ENCODE measurements at places on chromosomes 1 and 21. TPM values are rescaled to one million over a fixed set of nuclear protein-coding genes. Genes with fewer than 3 reads are reported as not detected.

Gene ATP6V1G3
- not detected for polyA plus RNA-seq

Gene RAB25
- not detected for polyA plus RNA-seq

Gene WNT3A
- not detected for polyA plus RNA-seq

Gene OR10J1
- polyA plus RNA-seq: not detected

Gene DMBX1
- polyA plus RNA-seq: not detected

Gene GSTM4
- polyA plus RNA-seq: 11.6 TPM

Gene HSPA6
- 0.10 TPM for polyA plus RNA-seq

Gene ZNF670
- 1.3 TPM for polyA plus RNA-seq

Gene RGS13
- not detected for polyA plus RNA-seq

Gene SLC30A1
- polyA plus RNA-seq: 5.5 TPM

Gene LMX1A
- polyA plus RNA-seq: not detected

Gene ELAPOR1
- 1.1 TPM for polyA plus RNA-seq

- no peak for DNase-seq
Measured at GRCh38 chr1:1038694-1039093, 18.8 kb downstream of the AGRN start.

GRCh38 chr1:42144711-42145388, 8.4 kb upstream of the GUCA2B start:
- no peak for DNase-seq

- DNase-seq: no peak
Measured at GRCh38 chr1:57530206-57530910, 106.5 kb upstream of the DAB1 start.

DNA sequence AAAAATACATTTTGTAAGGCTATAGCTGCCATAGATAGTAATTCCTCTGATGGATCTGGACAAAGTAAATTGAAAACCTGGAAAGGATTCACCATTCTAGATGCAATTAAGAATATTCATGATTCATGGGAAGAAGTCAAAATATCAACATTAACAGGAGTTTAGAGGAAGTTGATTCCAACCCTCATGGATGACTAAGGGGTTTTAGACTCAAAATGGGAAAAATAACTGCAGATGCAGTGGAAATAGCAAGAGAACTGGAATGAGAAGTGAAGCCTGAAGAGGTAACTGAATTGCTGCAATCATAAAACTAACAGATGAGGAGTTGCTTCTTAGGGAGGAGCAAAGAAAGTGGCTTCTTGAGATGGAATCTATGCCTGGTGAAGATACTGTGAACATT, 230.8 kb downstream of the KCTD3 start:
- DNase-seq: no peak

- no peak for DNase-seq
Measured at GRCh38 chr1:153849487-153850185, 73.1 kb downstream of the GATAD2B start.

DNA sequence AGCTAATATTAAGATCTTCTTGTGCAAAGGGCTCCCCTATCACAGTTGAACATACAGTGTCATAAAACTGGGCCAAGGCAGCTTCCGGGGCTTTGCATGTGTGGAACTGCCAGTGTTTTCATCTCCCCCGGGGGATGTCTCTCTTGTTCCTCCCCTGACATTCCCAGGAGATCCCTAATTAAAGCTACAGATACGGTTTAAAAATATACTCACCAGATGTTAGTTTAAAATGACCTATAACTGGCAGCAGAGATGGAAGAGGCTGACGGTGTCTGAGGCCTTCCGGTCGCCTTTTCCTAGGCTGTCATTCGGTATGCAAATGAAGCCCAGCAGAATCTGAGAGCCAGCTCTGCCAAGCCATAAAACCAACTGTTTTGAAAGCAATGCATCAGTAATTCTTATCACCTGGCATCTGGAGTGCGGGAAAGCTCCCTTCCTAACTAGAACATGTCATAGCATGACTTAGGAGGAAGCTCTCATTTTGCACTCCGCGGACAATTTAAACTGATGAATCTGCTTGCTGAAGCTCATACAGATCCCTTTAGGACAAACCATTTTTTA, 436.5 kb upstream of the VAMP3 start:
- no peak for DNase-seq

DNA sequence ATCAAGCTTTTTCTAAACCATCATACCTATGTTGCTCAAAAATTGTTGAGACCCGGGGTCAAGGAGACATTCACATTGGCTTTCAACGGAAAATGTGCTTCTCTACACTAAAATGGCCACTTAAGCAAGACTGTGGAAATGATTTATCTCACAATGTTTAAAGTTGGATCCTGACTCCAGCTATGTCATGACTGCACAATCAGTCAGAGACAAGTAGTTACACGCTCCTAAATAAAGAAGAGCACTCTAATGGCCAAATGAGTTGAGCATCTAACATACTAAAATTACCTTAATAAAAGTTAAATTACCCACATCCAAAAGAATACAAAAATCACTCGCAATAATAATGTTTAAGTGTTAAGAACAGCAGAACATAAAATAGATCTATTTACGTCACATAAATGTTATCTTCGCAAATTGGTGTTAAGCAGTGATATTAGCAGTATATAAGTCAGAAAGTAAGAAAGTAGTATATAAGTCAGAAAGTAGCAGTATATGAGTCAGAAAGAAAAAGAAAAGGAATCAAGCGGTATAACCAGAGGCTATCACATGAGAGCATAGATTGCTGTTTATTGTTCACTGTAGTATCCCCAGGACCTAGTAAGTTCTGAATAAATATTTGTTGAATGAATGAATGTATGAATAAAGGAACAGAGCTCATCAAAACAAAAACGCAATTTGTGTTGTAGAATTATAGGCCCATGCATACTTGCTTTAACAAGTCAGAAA, 28.4 kb downstream of the ZNF281 start:
- no peak for DNase-seq

- no peak for DNase-seq
Measured at GRCh38 chr1:32716312-32717148, 14.0 kb upstream of the SYNC start.

- DNase-seq: peak; percentile 55
Measured at GRCh38 chr1:77434967-77435366, 153.1 kb downstream of the AK5 start.

- no peak for DNase-seq
Measured at GRCh38 chr1:114986286-114986685, 43.3 kb upstream of the TSHB start.

- DNase-seq: no peak
Measured at GRCh38 chr1:115467790-115468189, 129.7 kb upstream of the NGF start.

GRCh38 chr21:35748678-35749314, 311.5 kb downstream of the SETD4 start:
- DNase-seq: no peak

- peak; percentile 48 for DNase-seq
Measured at GRCh38 chr1:170010443-170010842, 64.1 kb downstream of the KIFAP3 start.

- no peak for DNase-seq
Measured at GRCh38 chr1:66305927-66306326, 228.0 kb upstream of the SGIP1 start.

GRCh38 chr1:208089761-208090370, 154.3 kb downstream of the PLXNA2 start:
- no peak for DNase-seq

GRCh38 chr1:86914601-86914997, at the start of gene HS2ST1:
TSS of gene HS2ST1 (plus strand) at chr1:86914635.
- no peak for DNase-seq

DNA sequence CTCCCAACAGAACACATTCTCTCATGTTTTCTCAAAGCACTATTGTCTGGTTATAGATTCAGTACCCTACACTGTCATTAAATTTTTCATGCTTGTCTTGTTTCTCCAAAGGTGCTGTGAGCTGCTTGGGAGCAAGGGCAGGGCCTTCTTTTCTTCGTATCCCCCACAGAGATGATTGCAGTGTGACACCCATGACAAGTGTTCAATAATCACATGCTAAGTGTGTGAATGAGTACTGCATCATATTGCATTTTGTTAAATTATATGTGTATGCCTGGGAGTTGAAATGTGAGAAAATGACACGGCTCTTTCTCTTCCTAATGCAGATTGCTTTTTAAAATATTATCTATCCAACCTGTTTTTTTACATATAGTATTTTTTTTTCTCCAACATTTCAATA, 57.3 kb upstream of the MAGI3 start:
- no peak for DNase-seq

DNA sequence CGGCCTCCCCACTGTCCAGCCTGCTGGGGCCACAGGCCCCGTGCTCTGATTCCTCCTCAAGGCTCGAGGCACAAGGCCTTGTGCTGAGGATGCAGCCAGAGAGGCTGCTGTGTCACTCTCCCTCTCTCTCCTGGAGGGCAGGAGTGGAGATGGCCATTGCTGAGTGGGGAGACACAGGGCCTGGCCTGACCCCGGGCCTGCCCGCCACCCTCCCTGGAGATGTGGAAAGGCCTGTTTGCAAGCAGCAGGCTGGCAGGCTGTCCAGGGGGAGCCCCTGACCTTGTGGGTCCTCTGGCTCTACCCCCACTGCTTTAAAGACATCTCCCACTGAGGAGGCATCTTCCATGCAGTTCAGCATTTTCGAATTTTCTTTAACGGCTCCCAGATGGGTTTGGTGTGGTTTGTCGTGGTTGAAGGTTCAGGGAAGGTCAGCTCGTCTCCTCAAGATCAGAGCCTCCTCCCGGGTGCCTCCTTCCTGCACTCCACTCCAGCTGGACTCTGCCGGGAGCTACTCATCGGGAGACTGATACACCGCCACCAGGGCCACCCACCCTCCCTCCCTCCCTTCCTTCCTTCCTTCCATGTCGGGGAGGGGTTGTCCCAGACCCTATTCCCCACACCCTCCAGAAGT, 69.1 kb downstream of the SPSB1 start:
- DNase-seq: no peak

GRCh38 chr21:41772351-41773080, 5.7 kb upstream of the RIPK4 start:
- no peak for DNase-seq

GRCh38 chr1:198234520-198235251, 77.9 kb downstream of the NEK7 start:
- DNase-seq: peak; percentile 66

- no peak for DNase-seq
Measured at GRCh38 chr1:94672934-94673333, 131.4 kb upstream of the F3 start.

- no peak for DNase-seq
Measured at GRCh38 chr1:55559842-55560241, 344.7 kb upstream of the USP24 start.

DNA sequence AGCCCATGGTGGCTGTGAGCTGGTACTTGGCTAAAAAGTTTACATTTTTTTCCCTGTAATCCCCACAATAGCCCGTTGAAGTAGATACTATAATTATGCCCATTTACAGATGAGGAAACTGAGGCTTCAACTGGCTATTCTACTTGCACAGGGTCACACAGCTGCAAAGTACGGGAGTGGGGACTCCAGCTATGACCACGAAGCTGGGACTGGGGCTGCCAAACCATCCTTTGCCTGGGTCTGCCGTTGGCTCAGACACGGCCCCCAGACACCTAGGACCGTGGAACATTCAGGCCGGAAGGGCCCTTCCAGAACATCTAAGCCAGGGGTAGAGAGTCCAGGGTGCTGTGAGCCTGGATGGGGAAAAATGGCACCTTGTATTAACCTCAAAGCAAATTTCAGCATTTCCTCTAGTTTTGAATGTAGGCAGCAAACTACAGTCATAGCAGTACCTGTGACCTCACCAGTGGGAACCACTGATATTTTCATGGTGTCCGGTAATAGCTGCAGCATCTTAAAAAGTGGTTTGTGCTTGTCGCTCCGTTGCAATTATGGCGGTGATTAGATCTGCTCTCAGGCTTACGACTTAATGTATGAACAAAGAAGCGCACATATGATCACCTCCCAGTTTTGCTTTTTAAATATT, 4.3 kb downstream of the TP73 start:
- DNase-seq: no peak

- DNase-seq: peak; percentile 47
Measured at GRCh38 chr1:28927648-28928313, 13.4 kb downstream of the EPB41 start.

- DNase-seq: no peak
Measured at GRCh38 chr21:32233055-32233546, 45.7 kb downstream of the MIS18A start.

DNA sequence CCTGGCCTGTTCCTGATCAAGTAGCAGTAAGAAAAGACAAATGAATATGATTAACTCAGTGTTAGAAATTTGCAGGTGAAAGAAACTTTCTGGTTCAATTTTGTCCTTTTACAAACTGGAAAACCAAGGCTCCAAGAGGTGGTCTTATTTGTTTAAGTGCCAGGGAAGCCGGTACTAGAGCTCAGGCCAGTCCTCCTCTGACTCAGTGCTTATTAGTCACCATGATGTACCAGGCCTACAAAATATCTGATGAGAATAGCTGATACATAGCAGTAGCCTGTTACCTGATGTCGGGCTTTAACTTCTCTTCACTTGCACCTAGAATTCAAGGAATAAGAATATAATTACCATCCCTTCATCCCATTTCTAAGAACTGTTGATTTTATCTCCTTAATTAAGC, 394.8 kb downstream of the LMX1A start:
- DNase-seq: no peak

DNA sequence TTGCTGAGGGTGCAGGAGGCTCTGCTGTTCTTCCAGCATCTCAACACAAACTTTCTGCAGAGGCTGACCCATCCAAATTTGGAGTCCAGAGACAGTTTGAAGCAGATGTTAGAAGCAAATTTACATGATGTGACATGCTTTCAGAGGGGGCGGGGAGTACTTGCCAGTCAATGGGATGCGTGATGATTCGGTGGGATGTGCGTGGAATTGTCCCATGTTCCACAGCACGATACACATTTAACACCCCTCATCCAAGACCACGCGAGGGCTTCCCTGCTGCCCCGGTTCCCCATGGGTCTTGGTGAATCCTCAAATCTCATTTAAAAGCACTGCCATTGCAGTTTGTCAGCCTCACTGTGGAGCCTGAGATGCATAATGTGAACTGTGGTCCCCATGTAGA, 78.6 kb upstream of the TLR5 start:
- no peak for DNase-seq

DNA sequence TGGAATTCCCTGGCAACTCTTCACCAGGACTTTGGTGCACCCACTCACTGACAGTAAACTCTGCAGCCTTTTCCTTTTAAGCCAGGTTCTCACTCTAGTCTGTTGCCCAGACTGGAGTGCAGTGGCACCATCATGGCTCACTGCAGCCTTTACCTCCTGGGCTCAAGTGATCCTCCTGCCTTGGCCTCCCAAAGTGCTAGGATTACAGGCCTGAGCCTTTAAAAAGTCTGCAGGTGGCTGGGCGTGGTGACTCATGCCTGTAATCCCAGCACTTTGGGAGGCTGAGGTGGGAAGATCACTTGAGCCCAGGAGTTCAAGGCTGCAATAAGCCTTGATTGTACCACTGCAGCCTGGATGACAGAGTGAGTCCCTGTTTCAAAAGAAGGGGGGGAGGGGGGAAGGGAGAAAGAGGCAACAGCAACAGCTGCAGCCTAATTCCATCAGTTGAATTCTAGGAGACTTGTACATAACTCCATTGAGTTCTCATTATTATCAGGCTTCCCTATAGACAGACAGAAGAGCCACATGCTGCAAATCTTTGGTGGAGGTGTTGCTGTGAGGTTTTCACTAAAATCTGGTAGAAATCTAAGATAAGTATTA, 8.1 kb upstream of the HNRNPR start:
- no peak for DNase-seq
